ENCODE measurements at places on chromosomes 6 and 20.

DNA sequence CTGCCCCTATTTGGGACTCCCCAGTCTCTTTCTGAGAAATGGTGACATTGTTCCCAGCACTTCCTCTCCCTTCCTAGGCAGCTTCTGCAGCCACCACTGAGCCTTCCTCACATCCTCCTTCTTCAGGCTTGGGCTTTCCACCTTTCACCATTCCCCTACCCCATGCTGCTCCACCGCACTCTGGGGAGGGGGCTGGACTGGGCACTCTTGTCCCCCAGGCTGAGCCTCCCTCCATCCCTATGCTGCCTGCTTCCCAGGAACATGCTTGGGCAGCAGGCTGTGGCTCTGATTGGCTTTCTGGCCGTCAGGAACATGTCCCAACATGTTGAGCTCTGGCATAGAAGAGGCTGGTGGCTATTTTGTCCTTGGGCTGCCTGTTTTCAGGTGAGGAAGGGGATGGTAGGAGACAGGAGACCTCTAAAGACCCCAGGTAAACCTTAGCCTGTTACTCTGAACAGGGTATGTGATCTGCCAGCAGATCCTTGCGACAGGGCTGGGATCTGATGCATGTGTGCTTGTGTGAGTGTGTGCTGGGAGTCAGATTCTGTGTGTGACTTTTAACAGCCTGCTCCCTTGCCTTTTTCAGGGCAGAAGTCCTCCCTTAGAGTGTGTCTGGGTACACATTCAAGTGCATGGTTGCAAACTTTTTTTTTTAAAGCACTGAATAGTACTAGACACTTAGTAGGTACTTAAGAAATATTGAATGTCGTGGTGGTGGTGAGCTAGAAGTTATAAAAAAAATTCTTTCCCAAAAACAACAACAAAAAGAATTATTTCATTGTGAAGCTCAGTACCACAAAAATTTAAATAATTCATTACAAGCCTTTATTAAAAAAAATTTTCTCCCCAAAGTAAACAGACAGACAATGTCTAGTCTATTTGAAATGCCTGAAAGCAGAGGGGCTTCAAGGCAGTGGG is 2.1 kb upstream of the CDKN1A start:
- DNase-seq, result no peak

DNA sequence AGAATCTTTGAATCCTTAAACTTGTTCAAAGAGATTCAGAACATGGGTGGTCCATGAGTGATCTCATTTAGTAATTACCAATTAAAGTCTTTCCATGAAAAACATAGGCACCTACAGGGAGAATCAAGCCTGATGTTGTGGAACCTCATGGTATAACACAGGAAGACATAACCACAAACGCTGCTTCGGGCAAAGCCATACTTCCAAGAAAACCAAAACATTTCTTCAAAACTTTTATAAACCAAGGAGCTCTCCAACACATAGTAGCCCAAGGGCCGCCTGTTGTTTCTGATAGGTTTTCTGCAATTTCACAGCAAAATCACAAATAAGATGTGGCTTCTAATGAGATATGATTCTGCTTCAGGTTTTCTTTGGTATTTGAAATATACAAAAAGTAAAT is 2.5 kb downstream of the CHD6 start:
- no peak for DNase-seq

DNA sequence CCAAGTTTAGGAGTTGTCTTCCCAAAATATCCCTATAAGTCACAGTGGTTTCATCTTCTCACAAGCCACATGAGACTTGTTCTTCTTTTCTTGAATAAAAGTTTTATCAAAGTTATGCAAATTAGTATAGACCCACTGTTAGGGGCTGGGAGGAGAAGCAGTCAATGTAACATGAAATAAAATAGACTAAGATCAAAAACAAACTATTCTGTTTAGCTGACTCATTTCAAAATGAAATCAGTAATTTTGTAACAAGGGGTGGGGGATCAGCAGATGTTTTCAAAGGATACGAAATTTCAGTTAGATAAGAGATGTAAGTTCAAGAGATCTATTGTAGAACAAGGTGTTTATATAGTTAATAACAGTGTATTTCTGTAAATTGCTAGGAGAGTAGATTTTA is 339.6 kb upstream of the PRDM1 start:
- DNase-seq, result no peak

DNA sequence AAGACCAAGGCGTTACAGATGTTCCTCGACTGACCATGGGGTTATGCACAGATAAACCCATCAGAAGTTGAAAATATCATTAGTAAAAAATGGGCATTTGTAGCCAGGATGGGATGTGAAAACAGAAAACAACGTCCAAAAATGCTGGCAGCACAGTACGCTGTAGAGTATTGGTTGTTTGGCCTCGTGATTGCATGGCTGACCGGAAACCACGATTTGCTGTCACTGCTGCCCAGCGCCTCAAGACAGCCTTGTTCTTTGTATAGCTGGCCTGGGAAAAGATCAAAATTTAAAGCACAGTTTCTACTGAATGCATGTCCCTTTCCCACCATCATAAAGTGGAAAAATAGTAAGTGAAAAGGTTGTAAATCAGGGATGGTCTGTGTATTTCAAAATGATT is 41.9 kb downstream of the MTHFD1L start:
- no peak for DNase-seq

DNA sequence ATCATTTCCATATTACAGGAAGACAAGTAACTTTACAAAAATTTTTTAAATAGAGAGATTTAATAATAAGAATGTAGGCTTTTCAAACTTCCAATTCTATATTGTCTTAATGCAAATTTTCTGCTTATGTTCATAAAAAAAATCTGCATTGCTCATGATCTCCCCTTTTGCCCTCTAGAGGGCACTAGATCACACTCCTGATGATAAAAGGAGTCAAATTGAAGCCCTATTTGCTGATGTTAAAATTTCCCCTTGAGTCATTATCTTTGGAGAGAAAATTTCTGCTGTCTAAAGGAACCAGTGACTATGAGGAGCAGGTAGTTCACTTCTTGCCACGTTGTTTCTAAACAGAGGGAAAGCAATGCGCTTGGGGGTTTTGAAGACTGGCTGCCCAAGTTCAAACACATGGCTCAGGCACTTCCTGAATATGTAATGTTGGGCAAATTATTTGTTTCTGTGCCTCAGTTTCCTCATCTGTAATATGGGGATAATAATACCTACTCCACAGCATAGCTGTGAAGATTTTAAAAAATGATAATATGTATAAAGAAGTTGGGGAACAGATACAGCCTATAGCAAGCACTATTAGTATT is 874.2 kb downstream of the TFAP2A start:
- DNase-seq, result peak; percentile 13

DNA sequence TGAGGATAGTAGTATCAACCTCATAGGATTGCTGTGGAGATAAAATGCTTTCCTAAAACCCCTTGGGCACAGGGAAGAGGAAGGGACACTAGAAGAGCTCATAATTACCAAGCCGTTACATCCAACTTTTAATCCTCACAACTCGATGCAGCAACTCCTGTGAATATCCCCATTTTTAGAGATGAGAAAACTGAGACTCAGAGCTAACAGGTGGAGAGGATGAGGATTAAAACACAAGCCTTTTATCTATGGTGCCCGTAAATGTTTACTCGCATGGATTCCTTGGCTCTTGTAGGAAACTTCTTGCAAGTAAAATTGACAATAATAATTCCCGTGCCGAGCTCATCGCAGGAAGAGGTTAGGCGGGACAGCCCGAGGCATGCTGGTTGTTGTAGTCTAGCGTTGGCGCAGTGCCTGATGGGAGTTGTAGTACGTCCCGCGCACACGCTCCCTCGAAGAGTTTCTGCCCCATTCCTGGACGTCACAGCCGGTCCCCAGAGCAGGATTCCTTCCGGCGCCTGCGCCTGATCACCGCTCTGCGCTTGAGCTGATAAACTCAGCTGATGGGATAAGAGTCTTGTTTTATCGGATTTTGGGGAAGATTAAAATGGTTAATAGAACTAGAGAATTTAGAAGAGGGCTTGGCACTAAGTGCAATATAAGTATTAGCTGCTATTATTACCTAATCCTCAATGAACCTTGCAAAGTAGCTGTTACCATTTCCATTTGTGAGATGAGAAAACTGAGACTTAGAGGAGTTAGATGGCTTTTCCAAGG is 2.8 kb upstream of the UBE2V1 start:
- peak; percentile 92 for DNase-seq

All from AG04450 (cell line).